Omental fat pad (tissue), 4 donors: ENCODE measurements at places on chromosomes 3 and 15.

- DNase-seq, result no peak
Measured at GRCh38 chr3:37980462-37981347, 9.9 kb upstream of the VILL start.

GRCh38 chr15:94080416-94080815 lies 150.9 kb upstream of the MCTP2 start:
- DNase-seq, result no peak

- DNase-seq, result no peak
Measured at GRCh38 chr3:186097663-186098451, 11.0 kb downstream of the ETV5 start.

- no peak for DNase-seq
Measured at GRCh38 chr15:27705056-27705455, 394.1 kb downstream of the OCA2 start.

GRCh38 chr3:110027446-110028080 lies 690.2 kb upstream of the DPPA4 start:
- DNase-seq, result no peak

DNA sequence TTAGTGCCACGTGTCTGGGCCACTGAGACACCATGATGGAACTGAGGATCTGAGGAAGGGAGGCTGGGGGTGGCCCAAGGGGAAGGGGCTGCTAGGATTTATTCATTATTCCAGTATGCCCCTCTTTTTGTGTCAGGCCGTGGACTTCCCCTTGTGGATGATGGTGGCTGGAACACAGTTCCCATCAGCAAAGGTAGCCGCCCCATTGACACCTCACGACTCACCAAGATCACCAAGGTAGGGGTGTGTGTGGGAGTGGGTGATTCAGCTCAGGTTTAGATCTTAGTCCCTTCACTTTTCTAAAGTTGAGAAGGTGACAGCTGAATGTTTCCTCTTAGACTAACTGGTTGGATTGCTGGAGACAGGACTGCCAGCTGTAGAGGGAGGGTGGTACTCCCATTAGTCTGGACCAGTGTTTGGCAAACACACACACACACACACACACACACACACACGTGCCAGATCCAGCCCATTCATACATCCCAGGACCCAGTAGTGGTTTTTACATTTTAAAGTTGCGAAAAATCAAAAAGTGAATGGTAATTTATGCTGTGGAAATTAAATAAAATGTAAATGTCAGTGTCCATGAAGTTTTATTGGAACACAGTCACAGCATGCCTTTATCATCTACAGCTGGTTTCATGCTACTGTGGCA lies 11.4 kb downstream of the EIF4G1 start:
- no peak for DNase-seq

- no peak for DNase-seq
Measured at GRCh38 chr3:71465371-71466036, 118.0 kb downstream of the FOXP1 start.

DNA sequence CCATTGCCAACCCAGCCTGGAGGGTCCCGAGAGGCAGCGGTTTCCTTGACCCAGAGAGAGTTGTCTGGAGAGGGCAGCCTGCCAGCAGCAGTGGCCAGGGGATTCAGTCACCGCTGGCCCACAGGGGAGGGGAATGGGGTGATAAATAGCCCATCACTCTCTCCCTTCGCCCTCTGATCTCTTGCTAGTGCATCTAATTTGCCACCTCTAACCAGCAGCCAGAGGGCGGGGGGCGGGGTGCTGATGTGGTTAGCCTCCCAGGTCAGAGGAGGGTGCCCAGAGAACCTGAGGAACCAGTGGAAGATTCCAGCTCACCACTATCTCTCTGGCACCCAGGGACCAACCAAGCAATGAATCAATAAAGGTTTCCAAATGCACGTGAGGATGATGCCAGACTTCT lies 35.1 kb upstream of the SLC6A11 start:
- DNase-seq, result no peak

DNA sequence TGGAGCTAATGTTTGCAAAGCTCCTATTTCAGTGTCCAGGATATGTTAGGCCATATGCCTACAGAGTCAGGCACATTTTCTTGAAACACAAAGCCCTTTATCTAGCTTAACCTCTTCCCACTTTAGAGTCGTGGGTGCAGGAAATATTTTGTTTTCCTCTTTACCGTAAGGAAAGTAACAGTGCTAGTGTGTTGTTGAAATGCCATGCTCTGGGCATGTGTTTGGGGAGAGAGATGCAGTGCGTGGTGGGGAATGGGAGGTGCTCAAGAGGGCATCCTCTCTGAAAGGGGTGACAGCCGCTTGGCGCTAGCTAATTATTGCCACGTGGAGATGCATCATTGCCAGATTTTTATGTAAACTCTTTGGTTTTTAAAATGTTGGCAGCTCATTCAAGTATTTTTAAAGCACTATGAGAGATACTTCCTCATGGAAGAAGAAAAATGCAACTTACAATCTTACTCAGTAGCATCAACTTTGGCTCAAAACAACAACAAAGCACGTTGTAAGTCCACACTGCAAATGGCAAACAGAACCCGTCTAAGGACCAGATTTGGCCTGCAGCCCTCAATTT lies 152.6 kb downstream of the LPP start:
- DNase-seq, result no peak

- no peak for DNase-seq
Measured at GRCh38 chr3:71987828-71988227, 202.9 kb upstream of the PROK2 start.

- no peak for DNase-seq
Measured at GRCh38 chr3:72345237-72345878, 502.9 kb downstream of the SHQ1 start.

DNA sequence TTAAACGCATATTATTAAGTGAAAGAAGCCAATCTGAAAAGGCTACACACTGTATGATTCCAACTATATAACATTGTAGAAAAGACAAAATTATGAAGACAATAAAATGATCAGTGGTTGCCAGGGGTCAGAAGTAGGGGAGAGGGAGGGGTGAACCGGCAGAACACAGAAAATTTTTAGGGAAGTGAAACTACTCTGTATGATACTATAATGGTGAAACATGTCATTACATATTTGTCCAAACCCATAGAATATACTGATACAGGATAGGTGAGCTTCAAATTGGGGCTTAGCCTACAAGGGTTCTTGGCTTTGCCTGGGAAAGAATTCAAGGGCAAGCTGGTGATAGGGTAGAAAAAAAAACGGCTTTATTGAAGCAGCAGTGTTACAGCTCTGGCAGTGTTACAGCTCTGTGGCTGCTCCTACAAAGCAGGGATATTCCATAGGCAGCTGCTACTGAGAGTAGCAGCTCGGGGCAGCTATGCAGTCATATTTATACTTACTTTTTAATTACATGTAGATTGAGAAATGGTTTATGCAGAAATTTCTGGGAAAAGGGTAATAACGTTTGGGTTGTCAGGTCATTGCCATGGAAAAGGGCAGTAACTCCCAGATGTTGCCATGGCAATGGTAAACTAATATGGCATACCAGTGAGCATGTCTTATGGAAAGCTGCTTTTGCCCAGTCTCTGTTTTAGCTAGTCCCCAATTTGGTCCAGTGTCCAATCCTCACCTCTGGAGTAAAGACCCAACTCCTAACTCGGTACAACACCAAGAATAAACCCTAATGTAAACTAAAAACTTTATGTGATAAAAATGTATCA lies 125.1 kb upstream of the SLC25A36 start:
- no peak for DNase-seq

- no peak for DNase-seq
Measured at GRCh38 chr15:82964890-82965289, 12.4 kb upstream of the HOMER2 start.

DNA sequence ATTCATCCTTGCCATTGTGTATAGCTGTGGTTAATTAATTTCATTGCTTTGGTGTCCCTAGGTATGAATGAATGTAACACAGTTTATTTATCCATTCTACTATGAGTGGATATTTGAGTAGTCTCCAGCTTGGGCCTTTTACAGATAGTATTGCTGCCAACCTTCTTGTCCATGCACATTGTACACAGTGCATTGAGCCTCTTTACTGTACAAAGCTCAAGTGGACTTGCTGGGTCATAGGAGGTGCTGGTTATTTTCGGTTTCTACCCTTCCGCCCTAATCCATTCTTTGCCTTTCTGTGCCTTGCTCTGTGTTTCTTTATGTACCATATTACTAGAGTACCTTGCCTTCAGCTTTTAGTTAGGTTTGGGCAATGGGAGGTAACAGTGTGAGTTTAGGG lies 60.7 kb downstream of the DUT start:
- no peak for DNase-seq

- no peak for DNase-seq
Measured at GRCh38 chr15:91102546-91103330, 2.7 kb downstream of the SV2B start.

- DNase-seq, result no peak
Measured at GRCh38 chr3:161305095-161305991, 66.0 kb downstream of the SPTSSB start.

- DNase-seq, result no peak
Measured at GRCh38 chr3:32399030-32399620, 7.5 kb downstream of the CMTM7 start.
